ENCODE measurements at places on chromosomes 1 and 21.

GRCh38 chr1:118636004-118636403 is 352.1 kb downstream of the TBX15 start:
- no peak for DNase-seq

GRCh38 chr1:195153107-195153506 is 1455.1 kb downstream of the KCNT2 start:
- no peak for DNase-seq

GRCh38 chr21:18228060-18228739 is 16.4 kb upstream of the CHODL start:
- no peak for DNase-seq

- no peak for DNase-seq
Observed at GRCh38 chr21:26847002-26847401, 1.8 kb upstream of the ADAMTS1 start.

DNA sequence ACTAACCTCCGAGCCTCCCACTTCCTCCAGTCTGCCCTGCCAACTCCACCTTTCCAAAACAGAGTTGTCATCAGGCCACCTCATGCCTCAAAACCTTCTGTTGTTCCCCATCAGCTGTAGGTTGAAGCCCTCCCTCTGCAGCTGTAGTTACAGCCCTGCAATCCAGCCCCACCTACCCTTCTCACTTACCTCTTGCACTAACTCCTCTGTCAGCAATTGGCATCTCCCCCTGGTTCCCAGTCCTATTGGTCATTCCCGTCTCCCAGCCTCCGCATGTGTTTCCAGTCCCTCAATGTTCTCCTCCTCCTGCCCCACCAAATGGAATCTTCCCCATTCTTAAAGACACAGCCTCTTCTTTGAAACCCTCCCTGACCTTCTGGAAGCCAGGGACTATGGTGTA is 100.1 kb upstream of the GCLM start:
- no peak for DNase-seq

GRCh38 chr1:178345807-178346206 is 151.0 kb downstream of the CLEC20A start:
- no peak for DNase-seq

DNA sequence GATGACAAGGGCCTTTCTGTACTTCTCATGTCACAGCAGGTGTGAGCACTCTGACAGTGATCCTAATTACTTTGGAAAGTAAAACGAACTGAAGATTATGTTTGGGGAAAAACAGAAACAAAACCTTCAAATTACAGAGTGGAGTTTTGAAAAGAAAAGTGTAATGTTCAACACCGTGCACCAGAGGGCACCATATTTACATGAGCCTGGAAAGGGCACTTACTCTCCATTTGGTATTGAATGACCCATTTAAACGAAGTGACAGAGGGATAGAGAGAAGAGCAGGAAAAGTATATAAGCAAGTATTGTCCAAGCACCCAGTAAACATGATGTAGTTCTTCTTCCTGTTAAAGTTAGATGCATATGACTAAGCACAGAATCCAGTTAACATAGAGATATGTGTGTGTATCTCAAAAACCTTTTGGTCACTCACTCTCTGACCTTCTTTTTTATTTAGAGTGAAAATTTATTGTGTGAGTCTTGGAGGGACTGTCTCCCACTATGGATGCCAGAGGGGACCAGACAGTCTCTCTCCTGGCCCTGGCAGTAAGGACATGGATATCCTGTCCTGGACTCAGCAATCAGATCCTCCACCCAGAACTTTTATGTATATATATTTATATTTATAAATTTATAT is 3.8 kb upstream of the RGSL1 start:
- no peak for DNase-seq

Measured in stimulated activated CD8-positive, alpha-beta memory T cell treated with anti-CD3 and anti-CD28 coated beads, Interleukin-7, amount 100 ng/mL, for 24 hours (primary cell).